NCI-H526 (cell line): ENCODE measurements at places on chromosomes 11 and 22.

- no peak for DNase-seq
These were observed 42.8 kb upstream of the BID start for GRCh38 chr22:17817079-17817478.

DNA sequence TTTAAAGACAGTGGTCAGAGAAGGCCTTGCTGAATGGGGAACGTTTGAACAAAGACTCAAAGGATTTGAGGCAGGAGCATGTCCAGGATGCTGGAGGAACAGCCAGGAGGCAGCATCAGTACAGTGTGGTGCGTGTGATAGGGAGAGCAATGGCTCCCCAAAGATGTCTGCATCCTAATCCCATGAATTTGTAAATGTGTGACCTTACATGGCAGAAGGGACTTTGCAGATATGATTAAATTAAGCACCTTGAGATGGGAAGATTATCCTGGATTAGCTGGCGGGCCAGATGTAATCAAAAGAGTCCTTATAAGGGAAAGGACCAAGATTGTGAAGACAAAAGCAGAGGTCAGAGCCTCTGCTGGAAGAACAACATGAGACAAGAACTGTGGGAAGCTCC, 24.6 kb upstream of the FAT3 start:
- DNase-seq, result no peak

DNA sequence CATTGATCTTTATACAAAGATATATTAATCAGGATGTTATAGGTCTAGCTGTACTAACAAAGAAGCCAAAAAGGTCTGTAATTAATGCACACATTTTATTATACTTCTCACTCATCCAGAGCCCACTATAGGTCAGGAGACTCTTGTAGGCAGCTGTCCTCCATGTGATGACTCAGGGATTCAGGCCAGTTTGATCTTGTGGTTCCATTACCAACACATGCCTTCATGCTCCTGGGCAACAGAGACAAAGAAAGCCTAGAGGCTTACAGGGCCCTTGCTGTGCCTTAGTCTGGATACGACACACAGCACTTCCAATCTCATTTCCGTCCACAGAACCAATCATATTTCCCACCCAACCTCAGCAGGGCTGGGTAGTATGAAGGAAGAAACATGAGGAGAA, 150.3 kb upstream of the NCAM1 start:
- no peak for DNase-seq

DNA sequence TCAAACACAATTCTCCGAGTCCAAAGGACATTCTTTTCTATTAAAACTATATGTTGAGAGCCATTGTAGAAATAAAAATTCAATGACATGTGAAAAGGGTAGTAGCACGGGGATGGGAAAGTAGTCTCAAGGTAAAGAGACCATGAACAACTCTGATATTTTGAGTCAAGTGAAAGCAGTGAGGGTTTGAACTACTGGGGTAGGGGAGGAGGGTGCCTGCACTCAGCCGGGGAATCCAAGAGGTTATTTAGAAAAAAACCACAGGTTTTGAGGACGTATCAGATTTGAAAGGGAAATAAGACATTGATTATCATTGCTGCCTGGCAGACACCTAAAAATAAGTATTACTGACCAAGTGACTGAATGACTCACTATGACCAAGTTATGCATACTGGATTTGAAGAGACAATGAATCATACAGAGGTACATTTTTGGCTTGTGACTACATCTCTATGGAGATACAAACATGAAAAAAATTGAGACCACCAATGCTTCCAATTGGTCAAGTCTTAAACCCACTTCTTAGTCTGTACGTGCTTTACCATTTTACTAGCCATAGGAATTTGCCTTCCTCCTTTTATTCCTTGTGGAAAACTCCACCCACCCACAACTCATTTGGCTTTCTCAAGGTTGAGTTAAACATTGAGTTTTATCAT, 2.2 kb upstream of the OR52H1 start:
- DNase-seq, result no peak

GRCh38 chr11:9264316-9265210, 587 bp downstream of the DENND5A start:
- DNase-seq, result no peak

- DNase-seq, result no peak
These were observed 2.2 kb downstream of the PLA2G3 start for GRCh38 chr22:31138126-31138525.

- no peak for DNase-seq
These were observed 54.0 kb downstream of the UVRAG start for GRCh38 chr11:75868990-75869389.

- DNase-seq, result no peak
These were observed 72.2 kb downstream of the RBMXL2 start for GRCh38 chr11:7160814-7161489.

DNA sequence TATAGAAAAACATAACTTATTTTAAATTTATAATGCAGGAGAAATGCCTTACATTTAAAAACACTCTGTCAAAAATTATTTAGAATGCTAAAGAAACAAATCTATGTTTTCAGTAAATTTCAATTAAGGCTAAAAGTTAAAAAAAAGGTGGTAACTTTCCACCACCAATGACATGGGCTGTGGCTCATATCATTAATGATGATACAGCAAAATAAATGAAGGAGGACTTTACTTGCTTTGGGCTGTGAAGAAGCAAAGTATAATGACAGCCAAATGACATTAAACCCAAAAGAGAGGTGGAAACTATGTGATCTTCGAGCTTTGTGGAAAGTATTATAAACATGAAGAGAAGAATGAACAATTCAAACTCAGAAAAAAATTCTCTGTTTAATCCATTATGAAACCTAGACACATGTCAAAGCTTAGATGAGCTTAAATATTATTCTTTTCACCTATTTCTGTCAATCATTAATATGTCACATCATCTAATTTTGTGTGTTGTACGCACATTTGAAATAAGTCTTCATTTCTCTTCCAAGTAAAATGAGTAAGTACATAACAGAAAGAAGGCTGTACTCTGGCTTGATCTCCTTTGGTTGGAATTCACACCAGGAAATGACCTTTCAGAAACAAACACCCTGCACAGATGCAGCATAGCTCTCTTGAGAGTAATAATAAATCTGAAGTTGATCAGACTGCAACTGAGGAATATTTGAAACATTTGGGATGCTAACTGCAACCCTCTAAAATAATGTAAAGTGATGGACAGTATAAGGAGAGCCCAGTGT, 265.8 kb downstream of the TTC28 start:
- no peak for DNase-seq

- DNase-seq, result no peak
These were observed 56.8 kb downstream of the RPUSD4 start for GRCh38 chr11:126154691-126155090.

- DNase-seq, result no peak
These were observed 200.3 kb downstream of the MYO18B start for GRCh38 chr22:25942115-25942855.
